MM.1S (cell line): ENCODE measurements at places on chromosomes 2 and 18.

- no peak for DNase-seq
Observed at GRCh38 chr2:176103194-176103593, 3.6 kb downstream of the HOXD12 start.

DNA sequence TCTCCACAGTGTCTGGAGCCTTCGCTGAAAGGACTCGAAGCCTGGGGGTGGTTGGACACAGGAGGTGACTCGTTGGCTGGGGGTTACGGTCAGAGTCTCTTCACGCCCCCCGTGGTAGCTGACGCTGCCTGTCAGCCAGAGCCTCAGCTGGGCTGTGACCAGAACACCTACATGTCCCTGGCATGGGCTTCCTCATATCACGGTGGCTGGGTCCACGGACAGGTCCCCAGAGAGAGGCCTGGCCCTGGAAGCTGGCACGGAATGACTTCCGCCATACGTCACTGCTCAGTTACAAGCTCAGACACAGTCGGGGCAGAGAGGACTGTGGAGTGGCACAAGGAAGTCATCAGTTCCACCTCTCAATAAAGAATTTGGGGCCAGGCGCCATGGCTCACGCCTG lies 28.5 kb downstream of the ITGB1BP1 start:
- DNase-seq, result no peak

DNA sequence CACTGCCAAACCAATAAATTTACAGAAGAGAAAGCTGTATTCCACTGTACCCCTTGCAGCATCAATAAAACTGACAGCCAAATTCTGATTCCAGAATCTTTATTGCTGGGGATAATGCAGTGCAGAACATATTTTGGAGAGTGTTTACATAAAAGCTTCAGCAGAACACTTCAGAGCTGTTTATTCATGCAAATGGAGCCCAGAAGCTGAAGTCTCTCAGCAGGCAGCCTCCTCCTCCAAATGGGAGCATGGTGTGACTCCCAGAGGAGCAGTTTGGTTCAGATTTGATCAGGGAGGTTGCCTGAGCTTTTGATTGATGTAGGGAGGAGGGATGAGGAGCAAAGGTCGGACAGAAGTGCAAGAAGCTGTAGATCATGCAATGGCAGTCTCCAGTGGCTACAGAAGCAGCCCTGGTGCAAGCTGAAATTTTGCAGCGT lies 22.4 kb downstream of the LHCGR start:
- no peak for DNase-seq

DNA sequence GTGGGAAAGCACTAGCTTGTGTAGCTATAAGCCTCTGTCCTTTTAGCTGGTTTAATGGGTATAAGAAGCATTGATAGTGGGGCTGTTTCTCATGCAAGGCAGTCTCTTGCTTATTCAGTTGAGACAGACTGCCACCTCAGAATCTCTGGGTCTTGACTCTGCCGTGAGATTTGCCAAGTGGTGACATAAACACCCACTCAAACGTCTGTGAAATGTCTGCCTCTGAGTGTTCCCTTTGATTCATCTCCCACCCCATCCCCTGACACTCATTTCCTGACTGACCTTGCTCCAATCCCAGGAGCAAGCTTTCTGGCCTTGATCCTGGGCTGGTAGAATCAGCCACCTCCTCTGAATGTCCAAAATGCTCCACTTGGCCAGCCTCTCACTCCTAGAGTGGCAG lies 141.9 kb upstream of the RBMS1 start:
- DNase-seq, result no peak

DNA sequence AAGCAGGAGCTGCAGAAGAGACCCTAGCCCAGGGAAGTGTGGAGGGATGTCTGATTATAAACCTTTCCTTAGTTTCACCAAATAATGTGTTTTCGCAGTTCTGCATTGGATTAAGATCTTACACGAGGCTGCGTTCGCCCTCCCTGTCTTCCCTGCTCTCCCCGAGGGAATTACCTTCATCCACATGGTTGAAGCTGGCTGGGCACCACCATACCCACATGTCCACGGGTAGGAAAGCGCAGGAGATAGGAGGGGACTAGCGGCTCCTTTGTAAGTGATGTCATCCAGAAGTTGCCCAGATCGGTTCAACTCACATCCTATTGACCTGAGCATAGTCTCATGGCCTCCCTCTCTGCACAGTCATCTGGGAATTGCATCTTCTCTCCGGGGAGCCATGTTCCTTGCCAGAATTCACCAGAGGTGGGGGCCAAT lies 1.1 kb downstream of the TTL start:
- DNase-seq, result no peak

- DNase-seq, result peak; percentile 71
Observed at GRCh38 chr18:51668101-51668500, 470.6 kb upstream of the MEX3C start.

- no peak for DNase-seq
Observed at GRCh38 chr2:39516347-39517101, 79.4 kb upstream of the MAP4K3 start.

GRCh38 chr2:96116424-96116878 lies at the start of gene ADRA2B:
Gene ADRA2B, minus strand, starts transcription at chr2:96116571. Its CDS starts 422 bp downstream, at chr2:96116149.
- peak; percentile 84 for DNase-seq

GRCh38 chr2:39464864-39465263 lies 27.8 kb upstream of the MAP4K3 start:
- no peak for DNase-seq

GRCh38 chr2:30714811-30715709 lies 92.2 kb downstream of the CAPN13 start:
- peak; percentile 40 for DNase-seq

- no peak for DNase-seq
Observed at GRCh38 chr18:42654556-42654955, 460.9 kb downstream of the RIT2 start.

GRCh38 chr2:88896971-88897370 lies 205.5 kb downstream of the RPIA start:
- no peak for DNase-seq

- peak; percentile 39 for DNase-seq
Observed at GRCh38 chr2:239035361-239035814, 187.5 kb downstream of the TWIST2 start.

GRCh38 chr2:100252811-100253698 lies 69.2 kb downstream of the LONRF2 start:
- DNase-seq, result no peak

DNA sequence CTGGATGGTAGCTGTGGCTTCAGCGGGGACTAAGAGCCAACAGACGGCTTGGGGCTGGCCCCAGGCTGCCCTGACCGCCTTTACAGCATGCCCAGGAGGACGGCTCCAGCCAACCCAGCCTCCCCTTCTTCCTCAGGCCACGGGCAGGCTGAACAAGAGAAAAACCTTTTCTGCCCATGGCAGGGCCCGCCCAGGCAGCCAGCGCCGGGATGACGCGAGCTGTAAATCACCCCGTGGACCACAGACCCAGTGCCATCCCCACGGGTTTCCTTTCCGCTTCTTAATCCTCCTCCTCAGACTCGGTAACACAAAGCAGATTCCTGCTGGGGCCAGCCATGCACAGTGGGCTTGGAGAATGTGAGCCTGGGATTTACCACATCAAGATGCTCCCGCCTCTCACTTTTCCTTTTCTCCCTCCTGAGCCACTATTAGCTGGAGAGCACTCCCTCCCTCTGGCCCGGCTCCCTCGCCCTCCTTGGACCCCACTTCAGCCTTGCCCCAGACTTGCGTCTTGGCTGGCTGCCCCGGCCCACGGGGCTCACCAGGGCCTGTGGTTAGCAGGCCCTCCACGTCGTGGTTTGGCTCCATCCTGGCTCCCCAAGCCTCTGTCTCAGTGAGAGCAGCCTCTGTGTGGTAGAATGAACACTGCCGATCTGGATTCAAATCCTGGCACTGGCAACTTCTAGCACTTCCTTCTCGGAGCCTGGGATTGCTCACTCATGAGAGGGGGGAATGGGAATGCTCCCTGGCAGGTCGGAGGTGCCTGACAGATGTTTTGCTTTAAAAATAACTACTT lies 31.4 kb downstream of the ATOH8 start:
- DNase-seq, result no peak

- DNase-seq, result no peak
Observed at GRCh38 chr2:112936927-112937232, 25.9 kb downstream of the IL37 start.

GRCh38 chr18:63298400-63299365 lies 20.9 kb downstream of the BCL2 start:
- no peak for DNase-seq
